RWPE2 (cell line): ENCODE measurements at places on chromosomes 4 and X.

DNA sequence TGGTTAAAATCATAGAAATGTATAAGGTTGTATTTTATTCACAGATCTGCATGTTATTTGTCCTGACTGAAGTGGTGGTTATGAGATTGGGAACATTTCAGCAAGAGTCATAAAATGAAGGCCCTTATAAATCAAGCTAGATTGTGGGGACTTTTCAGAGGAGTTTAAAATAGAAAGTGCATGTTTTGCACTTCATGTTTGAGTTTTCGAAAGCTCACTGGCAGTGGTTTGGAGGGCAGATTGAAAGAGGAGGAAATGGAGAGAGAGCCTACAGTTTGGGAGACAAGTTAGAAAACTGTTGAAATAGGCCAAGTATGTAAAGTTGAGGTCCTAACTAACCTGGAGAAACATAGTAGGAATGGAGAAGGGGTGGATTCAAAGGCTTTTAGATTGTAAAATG lies 124.9 kb downstream of the KDM6A start:
- DNase-seq = no peak

- no peak for DNase-seq
These were observed 34.3 kb downstream of the KANTR start for GRCh38 chrX:53128097-53128749.

DNA sequence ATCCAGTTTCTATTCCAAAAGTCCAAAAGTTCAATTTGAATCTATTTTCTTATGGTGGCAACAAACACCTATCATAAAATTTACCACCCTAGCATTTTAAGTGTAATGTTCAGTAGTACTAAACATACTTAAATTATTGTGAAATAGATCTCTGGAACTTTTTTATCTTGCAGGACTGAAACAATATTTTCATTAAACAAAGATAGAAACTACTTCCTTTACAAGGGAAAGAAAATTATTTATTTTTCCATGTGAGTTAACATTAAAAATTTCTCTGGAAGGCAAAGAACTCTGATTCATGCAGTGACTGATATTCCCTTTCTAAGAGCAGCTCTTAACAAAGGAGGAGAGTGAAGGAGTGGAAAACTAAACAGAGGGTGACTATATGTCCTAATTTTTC lies 40.2 kb downstream of the ADH7 start:
- DNase-seq = no peak

DNA sequence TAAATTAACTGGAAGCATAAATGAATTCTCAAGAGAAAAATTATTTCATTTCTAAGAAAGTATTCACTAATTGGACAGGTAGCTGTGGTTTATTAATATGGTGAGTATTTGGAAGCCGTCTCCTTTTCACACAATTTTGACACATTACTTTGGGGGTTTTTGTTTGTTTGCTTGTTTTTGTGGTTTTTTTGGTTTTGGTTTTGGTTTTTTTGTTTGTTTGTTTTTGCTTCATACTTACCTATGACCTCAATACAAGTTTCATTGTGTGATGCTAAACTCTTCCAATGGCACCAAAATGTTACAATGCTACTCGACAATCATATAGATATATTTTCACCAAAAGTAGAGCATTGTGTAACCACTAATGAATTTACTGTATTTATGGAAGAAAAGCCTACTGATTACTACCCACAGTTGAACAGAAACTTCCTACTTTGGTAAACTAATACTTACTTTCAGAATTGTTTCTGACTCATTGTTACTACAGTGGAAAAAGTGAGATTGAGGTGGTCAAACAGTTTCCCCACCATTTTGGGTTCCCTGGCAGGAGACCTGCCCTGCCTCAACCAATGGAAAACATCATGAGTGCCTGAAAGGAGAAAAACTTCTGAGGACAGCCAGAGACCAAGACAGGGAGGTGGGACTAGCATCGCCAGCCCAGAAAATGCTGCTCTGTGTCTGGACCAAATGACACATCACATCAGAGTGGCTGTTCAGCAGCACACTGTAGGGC lies 443.1 kb downstream of the HNRNPD start:
- DNase-seq = no peak

DNA sequence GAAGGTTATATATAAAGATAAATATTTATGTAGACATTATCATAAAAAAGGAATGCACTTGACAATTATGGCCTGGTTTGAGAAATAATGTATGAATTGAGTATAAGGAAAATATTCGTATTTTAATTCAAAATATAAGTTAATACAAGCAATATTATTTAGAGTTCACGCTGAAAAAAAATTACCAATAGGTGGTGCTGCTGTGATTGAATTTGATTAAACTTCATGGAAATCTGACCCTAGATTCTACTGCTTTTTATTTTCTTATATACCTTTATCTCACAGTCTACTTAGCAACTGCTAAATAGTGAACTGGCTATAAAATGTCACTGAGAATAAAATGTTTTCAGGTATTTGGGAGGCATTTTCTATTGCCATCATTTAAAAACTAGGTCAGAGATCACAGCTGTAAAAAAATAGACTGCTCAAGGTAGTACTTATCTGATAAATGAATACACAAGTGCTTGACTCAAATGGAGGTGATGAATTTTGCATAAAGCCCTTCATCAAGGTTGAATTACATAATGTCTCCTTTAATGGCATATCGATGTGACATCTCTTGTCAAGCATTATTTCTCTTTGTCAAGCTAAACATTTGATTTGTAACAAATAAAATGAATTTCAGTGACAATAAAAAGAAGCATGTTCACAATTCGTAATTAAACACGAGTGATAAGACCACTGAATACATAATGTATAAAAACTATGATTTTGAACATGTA lies 1638.8 kb upstream of the PCDH7 start:
- no peak for DNase-seq

DNA sequence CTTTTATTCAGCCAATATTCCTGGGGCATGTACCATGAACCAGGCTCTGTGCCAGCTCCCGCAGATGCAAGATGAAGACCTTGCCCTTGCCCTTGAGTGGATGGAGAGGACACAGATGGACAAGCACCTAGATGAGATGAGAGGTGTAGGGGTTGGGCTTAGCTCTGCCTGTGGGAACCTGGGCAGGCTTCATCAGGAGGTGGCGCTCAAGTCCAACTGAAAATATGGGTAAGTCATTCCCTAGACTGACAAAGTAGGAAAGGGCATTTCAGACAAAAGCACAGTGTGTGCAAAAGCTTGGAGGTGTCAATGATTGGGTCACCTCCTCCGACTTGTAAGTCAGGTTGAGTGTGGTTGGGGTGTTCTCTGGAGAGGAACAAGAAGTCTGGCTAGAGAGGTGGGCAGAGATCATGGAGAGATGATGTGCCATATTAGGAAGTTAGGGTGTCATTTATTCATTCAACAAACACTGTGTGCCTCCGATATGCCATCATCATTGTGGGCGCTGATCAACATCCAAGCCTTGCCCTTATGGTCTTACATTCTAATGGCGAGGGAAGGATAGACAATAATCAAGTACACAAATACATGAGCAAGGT lies 64.6 kb downstream of the ANAPC4 start:
- DNase-seq = no peak

DNA sequence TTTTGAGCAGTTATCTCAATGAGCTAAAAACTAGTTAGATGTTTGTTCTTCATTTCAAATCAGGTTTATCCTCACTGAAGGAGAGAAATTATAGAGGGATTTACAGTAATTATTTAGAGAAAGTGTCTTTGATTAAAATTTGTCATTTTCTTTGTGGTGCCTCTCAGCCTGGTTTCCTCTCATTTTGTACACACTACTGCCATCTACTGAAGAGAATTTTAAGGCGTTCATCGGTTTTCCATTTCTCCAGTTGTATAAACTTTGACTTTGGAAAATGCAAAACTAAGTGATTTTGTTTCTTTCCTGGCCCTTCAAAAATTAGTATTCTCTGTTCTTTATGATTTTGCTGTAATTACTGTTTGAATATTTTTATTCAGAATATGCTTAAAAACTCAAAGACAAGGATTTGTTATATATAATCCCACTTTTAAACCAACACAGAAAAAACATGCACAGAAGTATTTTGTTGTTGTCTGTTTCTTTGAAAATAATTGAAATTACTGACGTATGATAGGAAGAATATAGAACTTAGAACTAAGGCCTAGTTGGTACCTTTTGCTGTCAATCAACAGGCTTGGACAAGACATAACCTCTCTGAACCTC lies 34.4 kb upstream of the ANXA3 start:
- DNase-seq = no peak

GRCh38 chr4:11603591-11604194 lies 175.0 kb upstream of the HS3ST1 start:
- DNase-seq = no peak

DNA sequence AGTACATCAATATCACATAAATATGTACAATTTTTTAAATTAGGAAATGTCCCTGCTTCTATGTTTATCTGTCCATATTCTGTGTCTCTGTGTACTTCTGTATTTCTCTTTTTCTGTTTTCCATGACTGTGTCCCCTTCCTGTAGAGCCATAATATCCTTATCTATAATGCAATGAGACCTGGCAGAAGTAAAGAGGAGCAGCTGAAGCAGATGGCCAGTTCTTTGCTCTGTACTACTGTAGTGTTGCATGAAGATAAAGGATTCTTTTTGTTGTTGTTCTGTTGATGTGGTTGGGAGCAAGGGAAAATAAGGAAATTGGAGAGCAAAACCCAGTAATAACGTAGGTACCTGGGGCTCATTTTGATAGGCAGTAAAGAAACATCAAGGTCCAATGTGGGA lies 301.7 kb downstream of the ADGRL3 start:
- no peak for DNase-seq

- peak; percentile 16 for DNase-seq
These were observed 62.8 kb upstream of the NKX1-1 start for GRCh38 chr4:1469043-1469442.

DNA sequence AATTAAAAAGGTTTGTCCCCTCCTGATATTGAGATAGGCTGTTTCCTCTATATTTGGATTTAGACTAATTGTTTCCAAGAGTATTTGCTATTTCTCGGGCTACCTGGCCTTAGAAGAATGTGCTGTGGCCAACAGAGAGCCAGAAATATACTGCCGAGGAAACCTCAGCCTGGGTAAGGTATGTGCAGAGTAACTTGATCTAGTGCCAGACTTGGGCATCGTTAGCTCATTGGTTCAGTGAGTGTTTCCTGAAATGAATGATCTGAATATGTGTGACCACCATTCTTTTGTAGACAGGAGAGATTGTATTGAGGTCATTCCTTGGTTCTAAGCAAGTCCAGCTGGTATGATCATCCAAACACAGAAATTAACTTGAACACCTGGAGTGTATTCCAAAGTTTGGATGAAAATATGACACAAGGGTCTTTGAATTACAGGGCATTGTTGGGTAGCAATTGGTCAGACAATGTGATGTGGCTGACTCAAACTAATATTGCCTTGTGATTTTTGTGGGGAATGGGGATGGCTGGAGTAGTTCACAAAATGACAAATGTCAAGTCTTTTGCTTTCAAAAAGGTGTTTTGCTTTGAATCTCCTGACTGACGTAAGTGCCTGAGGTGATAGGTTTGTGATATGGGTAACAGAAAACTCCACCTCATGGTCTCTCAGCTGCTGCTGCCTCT lies 100.2 kb upstream of the CXCL13 start:
- no peak for DNase-seq

- no peak for DNase-seq
These were observed 41.3 kb upstream of the STAG2 start for GRCh38 chrX:123920105-123920785.

DNA sequence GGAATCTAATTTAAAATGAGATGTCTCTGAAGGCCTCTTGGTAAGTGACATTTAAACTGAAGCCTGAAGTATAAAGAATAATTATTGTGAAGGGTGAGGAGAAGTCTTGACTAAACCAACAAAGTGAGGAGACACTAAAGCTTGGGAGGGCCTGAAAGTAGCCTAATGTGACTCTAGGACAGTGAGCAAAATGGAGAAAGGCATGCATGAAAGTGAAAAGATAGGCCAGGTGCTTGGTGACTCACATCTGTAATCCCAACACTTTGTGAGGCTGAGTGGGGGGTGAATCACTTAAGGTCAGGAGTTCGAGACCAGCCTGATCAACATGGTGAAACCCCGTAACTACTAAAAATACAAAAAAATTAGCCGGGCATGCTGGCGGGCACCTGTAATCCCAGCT lies 46.9 kb upstream of the SMARCAD1 start:
- no peak for DNase-seq

GRCh38 chr4:110198435-110199416 lies at the start of gene ELOVL6:
Gene ELOVL6 (minus strand): TSS chr4:110198615. CDS start chr4:110198335, 280 bp downstream.
- peak; percentile 59 for DNase-seq

DNA sequence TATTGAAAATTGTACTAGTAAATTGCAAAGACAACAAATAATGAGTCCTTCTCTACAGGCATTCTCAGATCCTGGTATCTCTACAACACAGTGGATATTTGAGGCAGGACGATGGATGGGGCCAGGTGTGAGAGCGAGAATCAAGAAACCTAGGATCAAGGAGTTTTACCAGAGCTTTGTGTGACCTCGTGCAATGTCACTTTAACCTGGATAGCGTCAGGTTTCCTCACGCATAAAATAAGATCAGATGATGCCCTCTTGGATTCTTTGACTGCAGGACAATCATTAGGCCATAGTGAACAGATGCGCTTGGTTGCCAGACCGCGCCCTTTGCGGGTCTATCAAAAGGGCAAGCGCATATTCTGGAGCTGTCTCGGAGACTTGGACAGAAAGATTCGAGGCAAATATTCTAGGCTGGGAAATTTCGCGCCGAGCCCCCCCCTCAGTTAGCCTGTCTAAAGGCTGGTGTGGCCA lies 66.6 kb downstream of the FBXO8 start:
- no peak for DNase-seq

GRCh38 chrX:139909712-139910111 lies 23.1 kb downstream of the ATP11C start:
- no peak for DNase-seq

- no peak for DNase-seq
These were observed 131.2 kb downstream of the GLRA3 start for GRCh38 chr4:174697896-174698295.

- DNase-seq = no peak
These were observed 584.2 kb upstream of the INTU start for GRCh38 chr4:127048376-127049044.

DNA sequence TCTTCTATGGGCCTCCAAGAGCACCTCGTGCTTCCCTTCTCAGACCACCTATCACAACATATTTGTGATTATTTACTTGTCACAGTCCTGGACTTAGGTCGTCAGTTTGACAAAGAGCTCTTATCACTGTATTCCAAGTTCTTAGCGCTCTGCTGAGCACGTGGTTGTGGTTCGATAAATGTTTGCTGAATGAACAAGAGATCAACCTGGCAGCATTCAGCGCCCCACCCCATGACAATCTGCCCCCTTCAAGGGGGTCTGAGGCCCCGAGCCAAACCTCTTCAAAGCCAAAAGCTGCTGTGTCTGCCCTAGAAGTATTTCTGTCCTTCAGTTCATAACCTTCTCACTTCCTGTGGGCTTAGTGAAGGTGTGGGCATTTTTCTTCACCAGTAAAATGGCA lies 15.0 kb downstream of the RPS4X start:
- DNase-seq = no peak
